ENCODE measurements at places on chromosomes 12 and 14. TPM values are rescaled to one million over a fixed set of nuclear protein-coding genes. Genes with fewer than 3 reads are reported as not detected.

The ABCC9 gene
- under 0.01 TPM for total RNA-seq

The IRAK3 gene
- 28.3 TPM for total RNA-seq

The MYF6 gene
- not detected for total RNA-seq

The MYO1H gene
- total RNA-seq: not detected

GRCh38 chr14:105465209-105466031, 9.2 kb upstream of the CRIP2 start:
- no peak for DNase-seq

DNA sequence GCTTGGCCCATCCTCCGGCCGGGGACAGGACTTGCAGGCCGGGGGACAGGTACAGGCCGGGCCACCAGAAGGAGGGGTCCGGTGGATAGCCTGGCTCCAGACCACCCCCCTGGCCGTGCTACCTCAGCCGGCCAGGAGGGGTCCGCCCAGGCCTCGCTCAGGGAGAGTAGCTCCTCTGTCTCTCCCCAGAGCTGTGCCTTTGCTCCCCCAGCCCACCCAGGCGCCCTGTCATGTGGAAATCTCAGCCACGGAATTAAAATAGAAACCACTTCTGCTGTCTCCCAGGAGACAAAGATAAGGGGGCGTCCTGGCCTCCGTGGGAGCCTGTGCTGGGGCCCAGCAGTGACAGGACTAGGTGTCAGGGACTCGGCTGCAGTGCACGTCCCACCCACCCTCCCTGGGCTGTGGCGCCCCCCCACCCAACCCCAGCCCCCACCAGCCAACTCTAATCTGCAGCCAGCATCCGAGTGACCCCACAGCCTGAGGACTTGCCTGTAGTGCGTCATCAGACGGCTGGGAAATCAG, 3.3 kb upstream of the CRIP2 start:
- no peak for DNase-seq

- no peak for DNase-seq
Measured at GRCh38 chr12:41556176-41556575, 368.1 kb downstream of the PDZRN4 start.

- no peak for DNase-seq
Measured at GRCh38 chr12:54663603-54664002, 15.4 kb upstream of the DCD start.

- DNase-seq: no peak
Measured at GRCh38 chr12:90124914-90125313, 416.3 kb upstream of the ATP2B1 start.

DNA sequence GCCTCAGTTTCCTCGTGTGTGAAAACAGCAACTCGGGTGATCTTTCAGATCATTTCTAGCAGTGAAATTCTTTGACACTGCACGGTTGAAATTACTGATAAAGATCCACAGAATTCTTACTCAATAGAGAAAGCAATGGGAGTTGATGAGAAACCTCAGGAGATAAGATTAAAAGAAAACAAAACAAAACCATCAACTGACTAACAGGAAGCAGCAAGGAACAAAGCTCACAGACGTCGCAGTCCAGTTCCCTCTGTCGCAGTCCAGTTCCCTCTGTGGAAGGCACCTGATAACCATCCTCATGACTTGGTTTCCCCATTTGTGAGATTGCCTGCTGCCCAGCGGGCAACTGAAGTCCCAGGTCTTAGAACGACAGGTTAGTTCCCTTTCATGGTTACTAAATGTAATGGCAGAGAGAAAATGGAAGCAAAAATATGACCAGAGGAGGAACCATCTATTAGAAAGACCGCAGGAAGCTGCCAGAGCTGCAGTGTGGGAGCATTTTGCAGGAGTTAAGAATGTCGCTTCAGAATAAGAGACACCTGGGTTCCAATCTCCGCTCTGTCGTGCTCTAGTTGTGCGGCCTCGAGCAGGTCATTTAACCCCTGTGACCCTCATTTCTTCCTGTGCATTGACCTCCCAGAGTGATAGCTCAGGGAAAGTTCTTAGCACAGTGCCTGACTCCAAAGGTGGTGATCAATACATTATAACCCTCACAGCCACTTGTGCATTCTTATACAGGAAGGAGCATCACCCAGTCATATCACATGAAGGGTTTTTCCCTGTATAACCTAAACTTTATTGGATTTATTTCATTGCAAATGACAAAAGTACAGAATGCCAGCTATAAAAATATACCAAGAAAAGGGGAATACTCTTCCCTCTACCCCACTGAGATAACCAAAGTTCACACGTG, 5.1 kb upstream of the MED13L start:
- no peak for DNase-seq

DNA sequence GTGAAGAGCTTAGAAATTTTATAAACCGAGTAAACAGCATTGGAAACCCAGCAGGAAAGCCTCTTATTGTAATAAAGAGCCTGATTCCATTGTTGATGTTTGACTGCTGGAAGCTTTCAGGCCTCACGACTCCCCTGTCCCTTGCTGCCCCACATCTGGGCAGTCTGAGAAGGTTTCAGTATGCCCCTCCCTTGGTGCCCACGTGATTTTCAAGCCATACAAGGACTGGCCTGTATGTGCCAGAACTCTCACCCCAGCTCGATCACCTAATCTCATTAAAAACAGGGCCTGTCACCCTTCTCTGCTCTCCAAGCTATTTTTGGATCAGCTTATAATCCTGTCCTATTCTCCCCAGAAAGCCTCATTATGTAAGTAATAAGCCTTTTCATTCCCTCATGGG, 7.5 kb upstream of the PYROXD1 start:
- no peak for DNase-seq

- DNase-seq: no peak
Measured at GRCh38 chr14:75196064-75196463, 19.7 kb upstream of the TMED10 start.

DNA sequence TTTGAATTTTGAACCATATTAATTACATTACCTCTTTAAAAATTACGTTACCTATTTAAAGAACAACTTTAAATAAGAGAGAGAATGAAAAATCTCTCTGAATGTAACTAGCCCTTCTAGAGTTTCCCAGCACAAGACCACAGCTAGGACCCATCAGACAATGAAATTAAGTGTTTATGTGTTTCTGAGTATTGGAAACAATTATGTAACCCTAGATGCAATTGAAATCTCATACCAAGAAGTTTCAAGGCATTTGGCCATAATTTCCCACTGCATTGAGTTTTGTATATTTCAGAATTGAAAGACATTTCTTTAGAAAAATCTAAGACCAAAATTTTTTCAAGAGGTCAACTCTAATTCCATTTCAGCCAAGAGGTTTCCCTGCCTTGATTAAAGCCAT, 47.1 kb downstream of the SERPINA3 start:
- DNase-seq: no peak
